ENCODE measurements at places on chromosomes 3 and 15.

- DNase-seq: no peak
Observed at GRCh38 chr3:4864503-4864902, 114.7 kb upstream of the BHLHE40 start.

DNA sequence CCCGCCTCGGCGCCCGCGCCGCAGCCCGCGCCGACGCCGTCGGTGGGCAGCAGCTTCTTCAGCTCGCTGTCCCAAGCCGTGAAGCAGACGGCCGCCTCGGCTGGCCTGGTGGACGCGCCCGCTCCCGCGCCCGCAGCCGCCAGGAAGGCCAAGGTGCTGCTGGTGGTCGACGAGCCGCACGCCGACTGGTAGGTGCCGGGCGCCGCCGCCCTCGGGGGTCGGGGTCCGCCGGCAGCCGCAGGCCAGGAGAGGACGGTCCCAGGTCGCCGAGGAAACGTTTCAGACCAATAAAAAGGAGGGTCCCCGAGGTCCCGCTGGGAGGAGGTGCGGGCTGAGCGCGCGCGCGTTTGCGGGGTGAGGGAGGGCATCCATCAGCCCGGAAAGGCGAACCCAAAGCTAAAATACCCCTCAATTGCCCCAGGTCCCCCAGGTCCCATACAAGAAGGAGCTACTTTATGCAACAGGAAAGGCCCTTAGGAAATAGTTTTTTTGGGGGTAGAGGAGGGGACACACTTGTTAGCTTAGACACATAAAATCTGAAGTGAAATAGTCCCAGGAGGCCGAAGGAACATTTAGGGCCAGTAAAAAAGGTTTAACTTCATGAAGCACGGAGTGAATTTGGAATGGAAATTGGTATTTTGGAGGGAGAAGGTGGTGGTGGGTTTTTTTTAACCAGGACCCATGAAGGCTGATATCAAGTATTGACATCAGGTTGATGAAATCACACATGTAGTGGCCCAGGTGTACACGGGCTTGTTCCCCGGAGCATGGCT lies 739 bp downstream of the SYN2 start:
- no peak for DNase-seq

DNA sequence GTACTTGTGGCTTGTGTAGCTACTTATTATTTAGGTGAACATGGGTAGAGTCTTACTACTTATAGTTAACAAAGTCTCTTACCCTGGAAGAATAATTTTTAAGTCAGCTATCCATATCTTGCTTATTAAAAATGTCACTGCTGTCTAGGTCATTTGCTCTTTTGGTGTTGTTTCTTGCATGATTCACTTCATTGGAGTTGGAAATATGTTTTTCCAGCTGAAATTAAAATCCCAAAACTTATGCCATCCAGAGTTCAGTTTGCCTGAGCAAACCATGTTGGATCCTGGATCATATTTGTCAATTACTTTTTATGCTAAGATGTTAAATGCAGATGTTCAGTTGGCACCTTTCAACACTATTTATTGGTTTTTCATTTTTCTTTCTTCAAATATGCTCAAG lies 421.0 kb upstream of the RBMS3 start:
- no peak for DNase-seq

DNA sequence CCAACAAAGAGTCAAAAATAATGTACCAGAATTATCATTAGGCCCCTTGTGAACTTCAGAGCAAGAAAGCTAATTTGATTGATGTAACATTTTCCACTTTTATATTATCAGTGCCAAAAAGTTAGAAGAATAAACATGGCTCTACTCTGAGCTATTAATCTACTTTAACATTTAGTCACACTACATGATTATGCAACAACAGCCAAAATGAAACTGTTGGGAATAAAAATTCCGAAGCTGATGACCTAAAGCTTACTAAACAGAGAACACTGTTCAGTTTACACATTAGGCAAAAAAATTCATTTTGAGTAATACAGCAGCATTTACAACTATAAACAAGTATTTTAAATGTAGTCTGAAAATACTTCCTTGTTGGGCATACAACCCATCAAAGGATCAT lies 1134.1 kb downstream of the EPHA3 start:
- DNase-seq: no peak

DNA sequence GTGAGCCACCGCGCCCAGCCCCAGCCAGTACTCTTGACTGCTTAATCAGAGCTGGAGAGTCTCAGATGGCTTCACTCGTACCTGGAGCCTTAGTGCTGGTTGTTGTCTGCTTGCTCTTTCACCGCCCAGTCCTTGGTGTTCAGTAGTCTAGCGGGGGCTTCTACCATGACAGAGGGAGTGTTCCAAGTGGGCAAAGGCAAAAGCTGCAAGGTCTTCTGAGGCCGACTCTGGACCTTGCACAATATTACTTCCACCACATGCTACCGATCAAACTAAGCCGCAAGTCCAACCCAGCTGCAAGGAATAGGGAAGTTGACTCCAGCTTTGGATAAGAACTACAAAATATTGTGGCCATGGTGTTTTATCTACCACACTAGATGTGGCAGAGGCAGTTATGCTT lies 6.6 kb downstream of the PARL start:
- no peak for DNase-seq

GRCh38 chr3:132645058-132645457 lies 14.6 kb downstream of the ACAD11 start:
- DNase-seq: no peak

Data from CD8-positive, alpha-beta memory T cell (primary cell).